ENCODE measurements at places on chromosomes 1 and 21. TPM values are rescaled to one million over a fixed set of nuclear protein-coding genes. Genes with fewer than 3 reads are reported as not detected.

LMX1A gene
- not detected for total RNA-seq

USP16 gene
- total RNA-seq, result 32.6 TPM

DNM3 gene
- 1.8 TPM for total RNA-seq

CELA2B gene
- total RNA-seq, result not detected

CYP4X1 gene
- total RNA-seq, result not detected

SEMA6C gene
- total RNA-seq, result 0.51 TPM

AGTRAP gene
- 47.3 TPM for total RNA-seq

USH2A gene
- total RNA-seq, result under 0.01 TPM

GJA4 gene
- not detected for total RNA-seq

CFHR3 gene
- total RNA-seq, result 0.26 TPM

GRCh38 chr1:204289280-204289679, 70.4 kb downstream of the PLEKHA6 start:
- H3K27ac ChIP-seq, result no peak overlapping the region
- peaks cover under 1% of the 10 kb centered on the region for H3K27me3 ChIP-seq
- H3K4me3 ChIP-seq, result no peak overlapping the region
- H3K36me3 ChIP-seq, result no peaks in the 10 kb centered on the region
- H3K4me1 ChIP-seq, result peaks cover 12% of the 10 kb centered on the region

DNA sequence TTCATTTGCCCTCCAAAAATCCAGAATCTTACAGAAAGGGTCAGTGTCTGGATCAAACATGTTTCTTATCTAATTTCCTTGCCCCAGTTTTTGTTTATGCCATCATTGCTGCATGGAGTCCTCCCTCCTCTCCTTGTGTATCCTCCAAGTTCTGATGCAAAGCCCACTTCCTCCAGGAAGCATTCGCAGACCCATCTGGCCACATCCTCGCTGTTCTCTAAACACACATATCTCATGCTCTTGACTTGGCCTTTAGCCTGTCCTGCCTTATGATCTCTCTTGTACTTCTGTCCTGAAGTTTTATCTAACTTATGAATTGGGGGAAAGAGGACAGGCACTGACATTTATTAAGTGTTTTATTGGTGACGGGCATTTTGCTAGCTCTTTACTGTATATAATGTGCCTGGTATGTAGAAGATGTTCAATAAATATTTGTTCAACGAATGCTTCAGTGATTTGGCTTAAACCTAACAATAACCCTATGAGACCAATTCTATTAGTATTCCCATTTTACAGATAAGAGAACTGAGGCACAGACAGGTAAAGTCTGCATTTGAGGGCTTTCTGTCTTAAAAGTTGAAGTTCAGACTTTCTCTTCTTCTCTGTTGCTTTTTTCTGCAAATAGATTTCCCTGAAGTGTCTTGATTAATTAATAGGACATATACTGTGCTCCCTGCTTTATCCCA, 19.2 kb upstream of the ID3 start:
- H3K36me3 ChIP-seq, result no peaks in the 10 kb centered on the region
- peak overlapping the region; percentile 91 for H3K27ac ChIP-seq
- H3K4me3 ChIP-seq, result no peak overlapping the region
- peaks cover 25% of the 10 kb centered on the region for H3K4me1 ChIP-seq
- DNase-seq, result no peak

GRCh38 chr1:114062477-114063099, 83.3 kb downstream of the OLFML3 start:
- H3K27ac ChIP-seq, result no peak overlapping the region
- H3K27me3 ChIP-seq, result no peaks in the 10 kb centered on the region
- no peaks in the 10 kb centered on the region for H3K4me1 ChIP-seq
- H3K36me3 ChIP-seq, result no peaks in the 10 kb centered on the region

- no peak overlapping the region for H3K4me3 ChIP-seq
- no peak overlapping the region for H3K27ac ChIP-seq
- no peaks in the 10 kb centered on the region for H3K36me3 ChIP-seq
- H3K4me1 ChIP-seq, result no peaks in the 10 kb centered on the region
These were observed 267.7 kb downstream of the PRDM2 start for GRCh38 chr1:13967707-13968106.

DNA sequence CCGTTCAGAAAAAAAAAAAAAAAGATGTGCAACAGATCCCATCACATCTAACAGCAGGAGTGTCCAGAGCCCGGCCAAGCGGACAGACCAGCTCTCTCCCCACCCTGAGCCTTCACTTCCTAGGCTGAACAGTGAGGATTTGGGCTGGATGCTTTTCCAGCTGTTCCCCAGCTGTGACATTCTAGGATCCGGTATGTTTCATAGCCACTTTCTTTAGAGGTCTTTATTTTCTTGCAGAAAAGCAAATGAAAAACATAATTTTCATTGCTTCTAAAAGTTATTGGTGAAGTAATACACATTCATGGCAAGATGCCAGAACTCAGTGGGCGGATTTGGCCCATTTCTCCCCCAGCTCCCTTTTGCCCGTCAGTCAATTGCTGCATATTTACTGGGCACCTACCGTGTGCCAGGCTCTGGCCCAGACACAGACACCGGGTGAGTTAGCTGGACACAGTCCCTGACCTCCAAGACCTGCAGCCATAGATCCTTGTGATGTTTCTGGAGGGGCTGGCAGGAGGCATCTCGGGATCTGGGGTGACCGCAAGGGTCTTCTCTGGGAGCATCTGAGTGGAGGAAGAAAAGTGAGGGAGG, 213.7 kb upstream of the VAMP3 start:
- no peaks in the 10 kb centered on the region for H3K4me1 ChIP-seq
- H3K27ac ChIP-seq, result no peak overlapping the region
- H3K36me3 ChIP-seq, result no peaks in the 10 kb centered on the region
- H3K4me3 ChIP-seq, result no peak overlapping the region

GRCh38 chr1:173095632-173096031, 44.9 kb upstream of the TNFSF18 start:
- H3K4me3 ChIP-seq, result no peak overlapping the region
- peaks cover 3% of the 10 kb centered on the region for H3K4me1 ChIP-seq
- no peaks in the 10 kb centered on the region for H3K36me3 ChIP-seq
- DNase-seq, result peak; percentile 94
- H3K27ac ChIP-seq, result no peak overlapping the region

DNA sequence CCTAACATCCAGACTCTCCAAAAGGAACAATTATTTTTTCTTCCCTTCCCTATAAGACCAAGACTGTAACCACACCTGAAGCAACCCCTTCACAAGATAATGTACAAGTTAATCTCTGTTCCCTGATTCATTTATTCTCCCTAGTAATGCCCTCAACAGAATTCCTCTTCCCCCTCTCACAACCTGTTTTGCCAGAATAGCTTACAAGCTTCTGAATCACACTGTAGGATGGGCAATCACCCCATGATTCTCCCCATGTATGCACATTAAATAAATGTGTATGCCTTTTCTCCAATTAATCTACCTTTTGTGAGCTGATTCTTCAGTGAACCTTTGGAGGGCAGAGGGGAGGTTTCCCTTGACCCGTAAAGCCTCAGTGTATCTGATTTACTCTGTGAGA, 20.9 kb upstream of the RNF11 start:
- no peak overlapping the region for H3K4me3 ChIP-seq
- no peaks in the 10 kb centered on the region for H3K36me3 ChIP-seq
- no peak for DNase-seq
- H3K27me3 ChIP-seq, result no peaks in the 10 kb centered on the region
- no peaks in the 10 kb centered on the region for H3K4me1 ChIP-seq

DNA sequence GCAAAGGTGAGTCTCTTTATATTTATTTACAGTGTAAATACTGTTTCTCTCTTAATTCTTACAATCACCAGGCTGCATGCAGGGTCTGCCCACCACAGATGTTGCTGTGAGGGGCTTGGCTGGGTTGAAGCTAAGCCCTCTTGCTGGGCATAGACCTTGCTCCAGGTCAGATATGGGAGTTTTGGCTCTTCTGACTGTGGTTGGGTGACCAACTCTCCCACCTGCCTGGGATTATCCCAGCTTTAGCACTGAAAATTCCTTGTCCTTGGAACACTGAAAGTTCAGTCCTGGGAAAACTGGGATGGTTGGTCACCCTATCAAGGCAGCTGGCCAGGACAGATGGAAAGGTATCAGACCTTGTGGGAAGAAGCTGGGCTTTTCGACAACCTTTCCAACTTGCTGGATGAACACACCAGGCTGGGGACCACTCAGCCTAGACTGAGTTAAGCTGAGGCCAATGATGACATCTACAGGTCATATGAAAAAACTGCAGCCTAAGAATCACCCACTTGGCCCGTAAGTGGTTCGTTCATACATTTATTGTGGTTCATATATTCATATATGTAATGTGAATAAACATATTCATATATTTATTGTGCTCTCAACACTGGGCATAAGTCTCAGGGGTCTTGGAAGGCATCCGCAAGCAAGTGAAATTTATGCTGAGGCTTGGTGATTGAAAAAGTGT, 26.6 kb upstream of the HPDL start:
- peaks cover 4% of the 10 kb centered on the region for H3K4me1 ChIP-seq
- peak; percentile 87 for DNase-seq
- no peaks in the 10 kb centered on the region for H3K27me3 ChIP-seq
- H3K4me3 ChIP-seq, result no peak overlapping the region
- no peak overlapping the region for H3K27ac ChIP-seq
- no peaks in the 10 kb centered on the region for H3K36me3 ChIP-seq

DNA sequence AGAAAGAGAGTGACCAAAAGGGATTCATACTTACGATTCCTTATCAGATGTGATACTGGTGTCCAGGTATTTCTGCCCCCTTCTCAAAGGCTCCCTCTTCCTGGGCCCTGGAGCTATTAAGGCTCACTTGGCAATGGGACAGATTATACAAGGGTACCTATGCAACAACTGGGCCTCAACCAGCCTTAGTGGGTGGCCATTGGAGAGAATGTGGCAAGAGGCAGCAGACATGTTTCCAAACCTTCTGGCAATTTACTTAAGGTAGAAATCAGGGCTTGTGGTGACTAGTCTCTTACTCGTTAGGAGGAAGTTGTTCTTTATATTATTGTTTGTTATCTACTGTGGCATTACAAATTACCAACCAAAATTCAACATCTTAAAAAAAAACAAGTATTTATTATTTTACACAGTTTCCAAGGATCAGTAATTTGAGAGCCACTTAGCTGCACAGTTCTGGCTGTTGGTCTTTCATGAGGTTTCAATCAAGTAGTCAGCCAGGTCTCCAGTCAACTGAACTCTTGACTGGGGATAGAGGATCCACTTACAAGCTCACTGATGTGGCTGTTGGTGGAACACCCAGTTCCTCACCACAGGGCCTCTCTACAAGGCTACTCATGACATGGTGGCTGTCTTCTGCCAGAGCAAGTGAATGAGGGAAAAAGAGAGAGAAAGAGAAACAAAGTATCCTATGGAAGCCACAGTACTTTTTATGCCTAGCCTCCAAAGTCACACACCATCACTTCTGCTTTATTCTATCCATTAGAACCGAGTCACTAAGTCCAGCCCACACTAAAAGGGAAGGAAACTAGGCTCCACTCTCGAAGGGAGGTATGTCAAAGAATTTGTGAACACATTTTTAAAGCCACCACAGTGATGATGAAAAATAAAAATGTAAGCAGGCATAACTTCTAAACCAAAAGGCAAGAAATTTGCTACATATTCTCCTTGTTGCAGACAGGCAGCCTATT, 10.7 kb downstream of the ZNF648 start:
- H3K27me3 ChIP-seq, result no peaks in the 10 kb centered on the region
- no peak overlapping the region for H3K4me3 ChIP-seq
- H3K4me1 ChIP-seq, result no peaks in the 10 kb centered on the region

- H3K36me3 ChIP-seq, result no peaks in the 10 kb centered on the region
- H3K27me3 ChIP-seq, result no peaks in the 10 kb centered on the region
- H3K4me1 ChIP-seq, result no peaks in the 10 kb centered on the region
- H3K4me3 ChIP-seq, result no peak overlapping the region
These were observed 130.9 kb downstream of the LMX1A start for GRCh38 chr1:165225650-165226049.

DNA sequence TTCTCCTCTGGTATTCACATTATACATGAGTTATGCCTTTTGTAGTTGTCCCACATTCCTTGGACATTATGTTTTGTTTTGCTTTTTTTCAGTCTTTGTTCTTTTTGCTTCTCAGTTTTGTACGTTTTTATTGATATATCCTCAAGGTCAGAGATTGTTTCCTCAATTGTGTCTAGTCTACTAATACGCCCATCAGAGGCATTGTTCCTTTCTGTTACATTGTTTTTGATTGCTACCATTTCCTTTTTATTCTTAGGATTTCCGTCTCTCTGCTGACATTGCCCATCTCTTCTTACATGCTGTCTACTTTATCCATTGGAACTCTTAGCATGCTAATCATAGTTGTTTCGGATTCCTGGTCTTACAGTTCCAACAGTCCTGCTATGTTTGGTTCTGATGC, 27.8 kb upstream of the MPC2 start:
- H3K4me1 ChIP-seq, result no peaks in the 10 kb centered on the region
- H3K27me3 ChIP-seq, result no peaks in the 10 kb centered on the region
- DNase-seq, result no peak
- H3K36me3 ChIP-seq, result peaks cover 5% of the 10 kb centered on the region
- H3K27ac ChIP-seq, result no peak overlapping the region

DNA sequence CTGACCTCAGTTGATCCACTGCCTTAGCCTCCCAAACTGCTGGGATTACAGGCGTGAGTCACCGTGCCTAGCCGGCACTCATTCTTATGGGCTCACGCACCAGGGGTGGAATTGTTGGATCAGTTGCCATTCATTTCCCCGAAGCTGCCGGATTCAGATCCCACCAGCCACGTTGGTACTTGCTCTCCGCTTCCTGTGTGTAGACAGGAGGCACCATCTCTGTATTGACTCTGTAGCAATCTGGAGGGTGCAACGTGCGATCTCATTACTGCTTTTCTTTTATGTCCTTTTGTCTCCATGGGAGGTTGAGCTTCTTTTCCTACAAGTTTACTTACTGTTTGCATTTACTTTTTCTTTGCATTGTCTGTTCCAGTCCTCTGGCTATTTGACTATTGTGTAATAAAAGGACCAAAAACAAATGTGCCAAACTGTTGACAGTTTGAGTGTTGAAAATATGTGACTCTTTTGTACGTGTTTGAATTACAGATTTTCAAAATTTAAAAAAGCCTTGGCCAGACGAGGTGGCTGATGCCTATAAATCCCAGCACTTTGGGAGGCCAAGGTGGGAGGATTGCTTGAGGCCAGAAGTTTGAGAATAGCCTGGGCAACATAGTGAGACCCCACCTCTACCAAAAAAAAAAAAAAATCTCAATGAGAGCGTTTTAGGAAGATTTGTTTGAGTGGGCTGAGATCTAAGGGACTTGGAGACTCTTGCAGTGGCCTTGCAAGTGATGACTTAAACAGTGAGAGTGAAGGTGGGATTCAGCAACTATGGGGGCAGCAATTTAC, 39.1 kb downstream of the SPSB1 start:
- no peak for DNase-seq
- H3K27me3 ChIP-seq, result no peaks in the 10 kb centered on the region
- H3K27ac ChIP-seq, result no peak overlapping the region
- H3K36me3 ChIP-seq, result peaks cover 2% of the 10 kb centered on the region
- H3K4me3 ChIP-seq, result no peak overlapping the region
- peaks cover 2% of the 10 kb centered on the region for H3K4me1 ChIP-seq

GRCh38 chr21:25283720-25284119, 323.6 kb downstream of the MRPL39 start:
- H3K4me1 ChIP-seq, result no peaks in the 10 kb centered on the region
- H3K4me3 ChIP-seq, result no peak overlapping the region
- peak; percentile 25 for DNase-seq
- H3K27me3 ChIP-seq, result no peaks in the 10 kb centered on the region
- no peaks in the 10 kb centered on the region for H3K36me3 ChIP-seq
- H3K27ac ChIP-seq, result no peak overlapping the region

GRCh38 chr1:91742848-91743292, 143.1 kb downstream of the TGFBR3 start:
- no peak overlapping the region for H3K27ac ChIP-seq
- DNase-seq, result peak; percentile 75
- H3K4me1 ChIP-seq, result peaks cover 10% of the 10 kb centered on the region
